PC-3 (cell line): ENCODE measurements at places on chromosomes 4 and X. TPM values are rescaled to one million over a fixed set of nuclear protein-coding genes. Genes with fewer than 3 reads are reported as not detected.

Gene MSANTD1
- 0.77 and 1.3 TPM in 2 replicates for total RNA-seq

DNA sequence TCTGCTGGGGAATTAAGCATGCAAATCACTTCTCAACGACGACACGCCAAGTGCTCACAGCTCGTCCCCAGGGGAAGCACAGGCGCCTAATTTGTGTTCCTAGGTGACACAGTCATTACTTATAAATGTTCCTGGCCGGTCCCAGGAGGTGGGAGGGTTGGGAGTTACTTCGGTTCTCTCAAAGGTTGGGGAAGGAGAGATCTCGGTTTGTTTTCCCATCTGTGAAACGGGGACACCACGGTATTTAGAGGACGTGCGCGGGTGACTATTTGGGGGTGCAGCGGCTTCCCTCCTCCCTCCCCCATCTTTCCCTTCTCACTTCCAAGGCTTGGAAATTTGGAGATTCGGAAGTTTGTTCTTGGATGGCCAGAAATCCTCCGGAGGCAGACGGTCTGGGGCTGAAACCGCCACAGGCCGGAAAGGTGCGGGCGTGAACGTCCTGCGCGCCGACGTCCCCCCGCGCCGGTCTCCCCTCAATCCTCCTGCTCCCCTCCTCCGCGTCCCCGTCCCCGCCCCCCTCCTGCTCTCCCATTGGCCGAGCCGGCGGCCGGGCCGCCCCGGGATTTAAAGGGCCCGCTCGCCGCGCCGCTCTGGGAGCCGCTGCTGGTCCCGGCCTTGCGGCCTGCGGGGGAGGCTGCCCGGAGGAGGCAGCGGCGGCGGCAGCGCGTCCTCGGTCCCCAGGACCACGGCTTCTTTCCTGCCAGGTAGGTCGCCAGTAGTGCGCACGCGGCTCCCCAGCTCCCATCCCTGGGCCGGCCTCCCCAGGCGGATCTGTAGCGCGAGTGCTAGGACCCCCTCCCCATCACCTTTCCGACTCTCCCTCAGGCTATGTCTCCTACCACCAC lies at the start of gene PORCN:
Gene PORCN (plus strand): TSS at position 593 of the 845 bp plus-strand sequence. CDS start 829 bp downstream, outside the sequence.
- H3K27me3 ChIP-seq: no peaks in the 10 kb centered on the region
- H3K27ac ChIP-seq: peak within 1 kb of the TSS; percentile 58
- peak within 1 kb of the TSS; percentile 83 for H3K4me3 ChIP-seq
- H3K36me3 ChIP-seq: no peaks in the 10 kb centered on the region
- DNase-seq: peak; percentile 68

Gene MAP7D2
- total RNA-seq: 0.91 and 1.0 TPM in 2 replicates

- H3K36me3 ChIP-seq: no peaks in the 10 kb centered on the region
- H3K27ac ChIP-seq: no peak overlapping the region
- no peak overlapping the region for H3K4me3 ChIP-seq
- H3K4me1 ChIP-seq: no peaks in the 10 kb centered on the region; the same call in 1 of the 2 replicates
- no peaks in the 10 kb centered on the region for H3K27me3 ChIP-seq
These were observed 141.1 kb downstream of the MOSPD2 start for GRCh38 chrX:15014281-15014680.

DNA sequence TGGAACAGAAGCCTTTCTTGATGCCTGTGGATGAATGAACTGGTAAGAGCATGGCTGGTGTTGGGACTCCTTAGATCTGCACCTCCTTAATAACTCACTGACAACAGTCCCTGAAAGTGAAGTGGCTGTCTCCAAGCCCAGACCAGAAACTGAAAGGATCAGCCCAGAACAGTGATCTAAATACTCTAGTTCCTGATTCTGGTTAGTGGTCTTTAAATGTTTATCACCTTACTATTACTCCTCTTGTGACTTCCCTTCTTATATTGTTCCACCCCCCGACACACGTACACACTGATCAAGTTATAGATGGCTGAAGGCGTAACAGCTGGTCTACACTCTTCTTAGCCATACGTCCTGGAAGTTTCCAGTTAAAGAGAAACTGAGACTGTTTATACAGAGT lies 33.8 kb upstream of the ARMCX2 start:
- H3K36me3 ChIP-seq: no peaks in the 10 kb centered on the region
- no peak overlapping the region for H3K4me3 ChIP-seq
- DNase-seq: no peak
- H3K4me1 ChIP-seq: no peaks in the 10 kb centered on the region
- H3K27me3 ChIP-seq: peaks cover 13% of the 10 kb centered on the region

- H3K4me3 ChIP-seq: no peak overlapping the region
- no peaks in the 10 kb centered on the region for H3K27me3 ChIP-seq
- no peak overlapping the region for H3K27ac ChIP-seq
- H3K36me3 ChIP-seq: no peaks in the 10 kb centered on the region
These were observed 18.8 kb upstream of the C4orf36 start for GRCh38 chr4:86910820-86911684.

- 0 out of 2 replicates have a peak, but pooled peaks cover 3% of the 10 kb centered on the region for H3K4me1 ChIP-seq
- H3K27me3 ChIP-seq: no peaks in the 10 kb centered on the region
- H3K4me3 ChIP-seq: no peak overlapping the region
- no peak overlapping the region for H3K27ac ChIP-seq
These were observed 185.6 kb downstream of the RAP1GDS1 start for GRCh38 chr4:98446499-98447375.

Gene CNGA1
- 0.29 and 1.1 TPM in 2 replicates for total RNA-seq

Gene GLOD5
- not detected in 2 replicates for total RNA-seq

DNA sequence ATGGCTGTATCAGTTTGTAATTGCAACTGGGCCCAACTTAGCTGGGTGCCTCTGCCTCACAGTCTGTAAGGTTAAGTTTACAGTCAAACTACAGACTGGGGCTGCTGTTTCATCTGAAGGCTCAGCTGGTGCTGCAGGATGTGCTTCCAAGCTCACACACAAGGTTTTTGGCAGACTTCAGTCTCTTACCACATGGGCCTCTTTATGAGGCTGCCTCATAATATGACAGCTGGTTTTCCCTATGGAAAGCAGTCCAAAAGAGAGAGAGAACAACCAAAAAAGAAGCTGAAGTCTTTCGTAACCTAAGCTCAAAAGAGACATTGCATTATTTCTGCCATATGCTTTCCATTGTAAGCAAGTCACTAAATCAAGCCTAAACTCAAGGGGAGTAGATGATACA lies 271.7 kb downstream of the DCTD start:
- no peaks in the 10 kb centered on the region for H3K4me1 ChIP-seq
- H3K27me3 ChIP-seq: no peaks in the 10 kb centered on the region
- no peak overlapping the region for H3K4me3 ChIP-seq
- H3K36me3 ChIP-seq: no peaks in the 10 kb centered on the region
- DNase-seq: no peak
- H3K27ac ChIP-seq: no peak overlapping the region

DNA sequence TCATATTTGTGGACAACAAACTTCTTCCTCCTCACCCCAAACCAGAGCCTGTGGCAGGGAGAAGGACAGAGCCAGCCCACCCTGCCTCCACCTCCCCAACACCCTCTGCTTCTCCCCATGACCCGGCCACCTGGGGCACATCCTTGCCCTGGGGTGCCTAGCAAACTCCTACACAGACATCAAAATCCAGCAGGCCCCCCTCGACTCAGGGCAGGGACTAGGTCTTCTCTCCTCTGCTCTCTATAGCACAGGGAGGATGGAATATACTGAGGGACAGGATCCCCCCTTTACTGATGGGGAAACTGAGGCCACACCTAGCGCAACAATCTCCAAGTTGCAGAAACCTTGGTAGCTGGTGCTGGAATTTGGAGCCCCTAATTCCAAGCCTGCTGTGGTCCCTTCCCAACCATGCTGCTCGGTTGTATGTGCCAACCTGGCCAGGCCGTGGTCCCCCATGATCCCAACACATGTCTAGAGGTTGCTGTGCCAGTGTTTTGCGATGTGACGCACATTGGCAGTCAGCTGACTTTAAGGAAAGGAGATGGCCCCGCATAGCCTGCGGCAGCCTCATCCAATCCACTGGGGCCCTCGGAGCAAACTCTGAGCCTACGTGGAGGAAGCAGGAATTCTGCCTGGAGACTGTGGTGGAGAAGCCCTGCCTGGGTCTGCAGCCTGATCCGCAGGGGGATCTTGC lies 53.9 kb upstream of the ADRA2C start:
- H3K4me3 ChIP-seq: no peak overlapping the region
- DNase-seq: no peak
- H3K4me1 ChIP-seq: no peaks in the 10 kb centered on the region
- H3K36me3 ChIP-seq: no peaks in the 10 kb centered on the region
- peaks cover 14% of the 10 kb centered on the region for H3K27me3 ChIP-seq

- peaks cover 6% of the 10 kb centered on the region for H3K4me1 ChIP-seq
- H3K36me3 ChIP-seq: peaks cover 16% of the 10 kb centered on the region; the same call in 1 of the 2 replicates
These were observed at the start of gene OCIAD1 for GRCh38 chr4:48830706-48831531. Gene OCIAD1 (plus strand): TSS chr4:48831088. CDS start chr4:48832625, 1,537 bp downstream.

- H3K36me3 ChIP-seq: no peaks in the 10 kb centered on the region
- H3K4me3 ChIP-seq: no peak overlapping the region
- H3K27ac ChIP-seq: no peak overlapping the region
- H3K4me1 ChIP-seq: no peaks in the 10 kb centered on the region; the same call in 1 of the 2 replicates
These were observed 56.6 kb upstream of the PACRGL start for GRCh38 chr4:20643631-20644030.

DNA sequence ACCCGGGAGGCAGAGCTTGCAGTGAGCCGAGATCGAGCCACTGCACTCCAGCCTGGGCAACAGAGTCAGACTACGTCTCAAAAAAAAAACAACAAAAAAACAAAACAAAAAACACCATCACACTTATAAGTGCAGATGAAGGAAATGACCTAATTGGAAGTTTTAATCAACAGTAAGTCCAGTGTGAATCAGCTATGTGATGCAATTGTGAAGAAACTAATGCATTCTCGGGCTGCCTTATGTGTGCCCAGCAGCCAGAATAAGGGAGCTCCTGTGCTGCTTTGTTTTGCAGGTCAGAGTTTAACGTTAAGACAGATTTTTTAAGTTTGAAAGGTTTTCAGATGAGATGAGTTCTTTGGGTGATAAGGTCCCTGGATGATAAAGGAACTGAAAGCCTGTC lies 10.8 kb downstream of the DAPP1 start:
- H3K27me3 ChIP-seq: no peaks in the 10 kb centered on the region
- H3K4me1 ChIP-seq: peaks cover 10% of the 10 kb centered on the region; the same call in 1 of the 2 replicates
- H3K36me3 ChIP-seq: no peaks in the 10 kb centered on the region
- H3K4me3 ChIP-seq: no peak overlapping the region
- H3K27ac ChIP-seq: no peak overlapping the region

Gene FGF5
- total RNA-seq: 0.75 and 2.6 TPM in 2 replicates

Gene MEPE
- total RNA-seq: not detected in 2 replicates

- H3K4me1 ChIP-seq: peaks cover 8% of the 10 kb centered on the region; the same call in 1 of the 2 replicates
- no peak overlapping the region for H3K4me3 ChIP-seq
- DNase-seq: no peak
- no peaks in the 10 kb centered on the region for H3K27me3 ChIP-seq
- no peaks in the 10 kb centered on the region for H3K36me3 ChIP-seq
These were observed 60.6 kb downstream of the LIMCH1 start for GRCh38 chr4:41598580-41598979.

DNA sequence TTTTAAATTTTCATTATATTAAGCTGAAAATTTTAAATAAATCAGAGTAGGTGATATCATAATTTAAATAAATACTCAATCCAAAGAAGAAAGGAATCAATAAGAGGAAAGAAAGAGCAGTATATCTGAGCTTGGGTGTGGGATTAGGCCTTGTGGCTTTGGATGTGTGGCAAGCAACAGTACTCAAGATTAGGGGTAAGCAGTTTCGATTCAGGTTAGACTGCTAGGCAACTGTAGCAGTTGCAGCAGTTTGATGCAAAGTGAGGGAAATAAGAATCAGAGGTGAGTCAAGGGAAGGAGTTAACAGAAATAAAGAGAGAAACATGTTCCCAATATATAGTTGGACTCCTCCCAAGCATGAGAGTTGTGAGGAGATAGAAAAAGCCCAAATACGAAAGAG lies 599.6 kb upstream of the KLHL4 start:
- H3K4me3 ChIP-seq: no peak overlapping the region
- H3K36me3 ChIP-seq: no peaks in the 10 kb centered on the region
- no peaks in the 10 kb centered on the region for H3K27me3 ChIP-seq
- no peak for DNase-seq

DNA sequence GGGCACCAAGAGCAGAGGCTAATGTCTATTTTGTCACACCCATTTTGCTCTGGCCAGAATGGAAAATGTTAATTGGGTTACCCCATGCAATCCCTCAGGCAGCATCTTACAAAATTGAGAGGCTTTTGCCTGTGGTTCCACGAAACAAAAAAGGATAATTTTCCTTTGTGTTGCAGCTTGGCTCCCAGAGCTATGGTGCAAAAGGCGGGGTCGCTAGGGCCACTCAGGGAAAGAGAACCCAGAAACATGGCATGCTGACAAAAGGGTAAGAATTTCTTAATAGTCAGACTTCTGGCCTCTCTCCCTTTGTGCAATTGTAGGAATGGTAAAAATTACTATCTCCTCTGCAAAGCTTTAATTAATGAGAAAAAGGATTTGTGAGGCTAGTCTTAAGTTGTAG lies 119.6 kb upstream of the BANK1 start:
- no peaks in the 10 kb centered on the region for H3K4me1 ChIP-seq
- no peak for DNase-seq
- H3K27me3 ChIP-seq: no peaks in the 10 kb centered on the region
- no peak overlapping the region for H3K27ac ChIP-seq

DNA sequence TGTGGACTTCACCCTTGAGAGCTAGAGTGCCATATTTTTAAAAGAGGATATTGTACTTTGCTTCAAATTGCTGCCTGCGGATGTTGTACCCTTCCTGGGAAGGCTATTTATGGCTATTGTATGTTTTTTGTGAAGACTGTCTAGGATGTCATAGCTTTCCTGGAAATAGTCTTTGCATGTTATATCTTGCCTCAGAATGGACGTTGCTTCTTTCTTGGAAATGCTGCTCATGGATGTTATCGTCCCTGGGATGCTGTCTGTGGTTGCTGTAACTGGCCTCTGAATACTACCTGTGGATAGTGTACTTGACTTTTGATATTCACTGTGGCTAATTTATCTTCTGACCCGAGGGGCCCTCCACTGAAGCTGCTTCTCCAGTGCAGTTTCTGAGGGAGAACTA lies 146.8 kb downstream of the ENOX2 start:
- DNase-seq: no peak
- H3K27ac ChIP-seq: no peak overlapping the region
- no peaks in the 10 kb centered on the region for H3K36me3 ChIP-seq
- no peak overlapping the region for H3K4me3 ChIP-seq

Gene RADX
- 0.18 TPM in 1 of 2 replicates, not detected in the other for total RNA-seq

- no peak overlapping the region for H3K27ac ChIP-seq
- no peaks in the 10 kb centered on the region for H3K4me1 ChIP-seq
- DNase-seq: no peak
- H3K4me3 ChIP-seq: no peak overlapping the region
- H3K36me3 ChIP-seq: no peaks in the 10 kb centered on the region
- H3K27me3 ChIP-seq: peaks cover 22% of the 10 kb centered on the region
These were observed 16.0 kb downstream of the IGFBP7 start for GRCh38 chr4:57093845-57094831.

DNA sequence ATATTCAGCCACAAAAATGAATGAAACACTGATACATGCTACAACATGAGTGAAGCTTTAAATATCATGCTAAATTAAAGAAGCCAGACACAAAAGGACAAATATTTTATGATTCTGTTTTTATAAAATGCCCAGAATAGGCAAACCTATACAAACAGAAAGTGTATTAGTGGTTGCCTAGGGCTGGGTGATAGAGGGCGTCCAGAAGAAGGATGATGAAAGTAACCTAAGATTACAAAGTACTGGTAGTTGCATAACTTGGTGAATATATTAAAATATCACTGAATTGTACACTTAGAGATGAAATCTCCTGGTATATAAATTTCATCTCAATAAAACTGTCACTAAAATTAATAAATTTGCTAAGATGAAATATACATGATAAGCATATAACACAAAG lies 67.5 kb downstream of the FBXW7 start:
- no peaks in the 10 kb centered on the region for H3K27me3 ChIP-seq
- H3K36me3 ChIP-seq: no peaks in the 10 kb centered on the region
- H3K27ac ChIP-seq: no peak overlapping the region
- H3K4me3 ChIP-seq: no peak overlapping the region
- H3K4me1 ChIP-seq: no peaks in the 10 kb centered on the region

GRCh38 chrX:146259207-146259606 lies 441.6 kb downstream of the SLITRK2 start:
- no peak overlapping the region for H3K4me3 ChIP-seq
- H3K4me1 ChIP-seq: no peaks in the 10 kb centered on the region
- no peaks in the 10 kb centered on the region for H3K36me3 ChIP-seq
- no peak overlapping the region for H3K27ac ChIP-seq
- no peak for DNase-seq
- H3K27me3 ChIP-seq: no peaks in the 10 kb centered on the region
